ENCODE measurements at places on chromosomes 2 and 18. TPM values are rescaled to one million over a fixed set of nuclear protein-coding genes. Genes with fewer than 3 reads are reported as not detected.

CTAGE1 gene
- 0.30 TPM for total RNA-seq

CRYBA2 gene
- not detected for total RNA-seq

ALLC gene
- total RNA-seq, result not detected

CDK5R2 gene
- total RNA-seq, result 0.09 TPM

- H3K36me3 ChIP-seq, result no peaks in the 10 kb centered on the region
- H3K4me3 ChIP-seq, result no peak overlapping the region
- no peaks in the 10 kb centered on the region for H3K4me1 ChIP-seq
- peaks cover 9% of the 10 kb centered on the region for H3K27me3 ChIP-seq
- DNase-seq, result no peak
Measured at GRCh38 chr18:10705786-10706185, 180.0 kb downstream of the NAPG start.

DNA sequence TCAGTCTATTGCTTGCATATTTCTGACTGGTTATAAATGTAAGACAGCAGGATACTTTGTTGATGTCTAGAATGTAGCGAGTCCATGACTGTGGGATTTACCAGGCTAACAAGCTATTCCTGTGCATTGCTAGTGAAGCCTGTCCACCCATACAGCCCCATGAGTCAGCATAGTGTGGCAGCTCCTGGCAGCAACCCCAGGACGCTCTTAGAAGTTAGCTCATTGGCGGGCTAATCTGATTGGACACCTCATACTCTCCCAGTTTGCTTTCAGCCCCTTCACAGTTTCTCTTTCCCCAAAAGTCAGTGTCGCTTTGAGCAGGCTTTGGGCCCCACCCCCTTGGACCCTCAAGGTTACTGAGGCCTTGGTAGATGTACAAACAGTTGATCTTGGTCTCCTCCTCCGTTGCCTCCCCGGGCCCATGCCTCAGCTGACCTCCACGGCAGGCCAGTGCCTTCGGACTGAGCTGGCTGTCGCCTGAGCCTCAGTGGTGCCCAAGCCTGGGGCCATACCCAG is 48.0 kb downstream of the COA5 start:
- peak overlapping the region; percentile 16 for H3K4me3 ChIP-seq
- H3K4me1 ChIP-seq, result peaks cover 32% of the 10 kb centered on the region
- peaks cover 8% of the 10 kb centered on the region for H3K36me3 ChIP-seq
- DNase-seq, result peak; percentile 86
- peak overlapping the region; percentile 75 for H3K27ac ChIP-seq

RGPD3 gene
- 0.09 TPM for total RNA-seq

PCARE gene
- not detected for total RNA-seq

- H3K36me3 ChIP-seq, result no peaks in the 10 kb centered on the region
- no peak for DNase-seq
- no peak overlapping the region for H3K4me3 ChIP-seq
- peaks cover 18% of the 10 kb centered on the region for H3K27me3 ChIP-seq
- H3K27ac ChIP-seq, result no peak overlapping the region
Measured at GRCh38 chr2:109478906-109479493, 134.8 kb downstream of the SEPTIN10 start.

TRIM43 gene
- not detected for total RNA-seq

DNA sequence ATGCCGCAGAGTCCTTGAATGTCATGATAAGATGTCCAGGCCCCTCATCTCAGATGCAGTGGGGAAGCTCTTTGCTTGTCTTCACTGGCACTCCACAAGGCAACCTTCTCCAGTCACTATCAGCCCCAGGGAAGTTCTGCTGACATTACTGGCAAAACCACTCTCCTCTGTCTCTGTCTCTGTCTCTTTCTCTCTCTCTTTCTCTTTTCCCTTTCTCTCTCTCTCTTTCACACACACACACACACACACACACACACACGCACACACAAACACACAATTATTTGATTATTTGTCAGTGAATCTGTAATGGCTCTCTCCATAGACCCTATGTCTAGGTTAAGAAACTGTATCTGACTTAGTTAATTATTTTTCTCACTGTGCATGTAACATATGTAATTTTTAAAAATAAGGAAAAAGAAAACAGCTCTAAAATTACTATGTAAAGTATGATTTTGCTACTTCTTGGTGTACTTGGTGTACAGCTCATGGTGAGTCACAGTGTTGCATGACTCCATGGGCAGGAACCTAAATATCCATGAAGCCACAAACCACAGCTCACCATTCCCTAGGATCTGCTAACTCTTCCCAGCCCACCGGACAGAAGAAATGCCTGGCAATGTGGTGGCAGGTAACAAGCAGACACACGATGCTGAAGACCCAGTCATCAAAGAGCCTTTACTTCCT is 594.9 kb upstream of the ID2 start:
- no peaks in the 10 kb centered on the region for H3K36me3 ChIP-seq
- H3K4me1 ChIP-seq, result no peaks in the 10 kb centered on the region
- H3K27ac ChIP-seq, result peak overlapping the region; percentile 84
- no peaks in the 10 kb centered on the region for H3K27me3 ChIP-seq

SERPINB13 gene
- not detected for total RNA-seq

DNA sequence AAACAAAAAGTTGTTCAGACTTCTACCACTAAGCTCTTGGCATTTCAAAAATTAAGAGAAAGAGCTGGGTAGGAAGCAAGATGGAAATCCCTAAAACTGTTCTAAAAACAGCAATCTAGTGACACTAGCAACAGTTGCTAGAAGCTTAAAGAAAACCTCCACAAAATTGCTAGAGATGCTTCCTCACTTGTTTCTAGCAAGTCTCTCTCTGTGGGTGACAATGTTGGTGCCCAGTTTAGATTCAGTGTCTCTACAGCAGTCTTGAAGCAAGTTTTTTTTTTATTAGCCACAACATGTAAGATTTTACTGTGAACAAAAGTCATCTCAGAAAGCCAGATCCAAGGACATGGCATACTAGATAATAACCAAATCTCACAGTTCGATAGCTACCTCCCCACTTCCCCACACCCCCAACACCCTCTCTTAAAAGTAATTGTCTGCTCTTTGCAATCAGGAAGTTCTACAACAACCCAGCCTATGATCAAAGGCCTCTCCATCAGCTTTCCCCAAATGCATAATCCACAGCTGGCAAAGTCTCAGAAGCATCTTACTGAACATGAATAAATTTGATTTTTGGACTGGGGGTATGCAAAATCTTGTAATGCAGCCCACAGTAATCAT is 70.0 kb downstream of the ANKRD44 start:
- no peaks in the 10 kb centered on the region for H3K36me3 ChIP-seq
- no peak overlapping the region for H3K27ac ChIP-seq
- H3K4me1 ChIP-seq, result no peaks in the 10 kb centered on the region
- DNase-seq, result no peak

VIT gene
- total RNA-seq, result 7.9 TPM

DNA sequence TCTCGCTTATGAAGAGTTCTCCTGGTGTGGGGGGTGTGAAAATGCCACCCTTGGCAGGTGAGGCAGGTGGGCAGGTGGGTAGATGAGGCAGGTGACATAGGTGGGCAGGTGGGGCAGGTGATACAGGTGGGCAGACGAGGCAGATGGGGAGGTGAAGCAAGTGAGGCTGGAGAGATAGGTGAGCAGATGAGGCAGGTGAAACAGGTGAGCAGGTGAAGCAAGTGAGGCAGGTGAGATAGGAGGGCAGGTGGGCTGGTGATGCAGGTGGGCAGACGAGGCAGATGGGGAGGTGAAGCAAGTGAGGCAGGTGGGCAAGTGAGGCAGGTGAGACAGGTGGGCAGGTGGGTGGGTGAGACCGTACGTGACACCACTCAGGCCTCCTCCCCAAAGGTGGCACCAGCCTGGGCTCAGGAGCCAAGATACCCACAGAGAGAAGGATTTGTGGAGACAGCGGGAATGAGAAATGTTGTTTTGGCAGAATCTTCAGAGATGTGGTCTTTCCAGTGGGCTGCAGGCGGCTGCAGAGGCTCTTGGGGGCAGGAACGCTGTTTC is 232.3 kb upstream of the MYT1L start:
- no peak overlapping the region for H3K4me3 ChIP-seq
- DNase-seq, result no peak
- H3K27me3 ChIP-seq, result peaks cover 6% of the 10 kb centered on the region

GRCh38 chr2:38740851-38741731 is 10.1 kb downstream of the SRSF7 start:
- H3K4me3 ChIP-seq, result no peak overlapping the region
- peak; percentile 55 for DNase-seq
- H3K27me3 ChIP-seq, result no peaks in the 10 kb centered on the region
- peak overlapping the region; percentile 59 for H3K27ac ChIP-seq

GCG gene
- total RNA-seq, result not detected

- peaks cover 47% of the 10 kb centered on the region for H3K27me3 ChIP-seq
- peaks cover 11% of the 10 kb centered on the region for H3K4me1 ChIP-seq
- no peak for DNase-seq
- no peak overlapping the region for H3K4me3 ChIP-seq
- H3K27ac ChIP-seq, result no peak overlapping the region
Measured at GRCh38 chr18:63257453-63257852, 62.1 kb downstream of the BCL2 start.

- peaks cover 7% of the 10 kb centered on the region for H3K4me1 ChIP-seq
- H3K4me3 ChIP-seq, result no peak overlapping the region
- no peak overlapping the region for H3K27ac ChIP-seq
Measured at GRCh38 chr18:75179819-75180600, 28.9 kb downstream of the PTGR3 start.

CHRND gene
- total RNA-seq, result not detected

DNA sequence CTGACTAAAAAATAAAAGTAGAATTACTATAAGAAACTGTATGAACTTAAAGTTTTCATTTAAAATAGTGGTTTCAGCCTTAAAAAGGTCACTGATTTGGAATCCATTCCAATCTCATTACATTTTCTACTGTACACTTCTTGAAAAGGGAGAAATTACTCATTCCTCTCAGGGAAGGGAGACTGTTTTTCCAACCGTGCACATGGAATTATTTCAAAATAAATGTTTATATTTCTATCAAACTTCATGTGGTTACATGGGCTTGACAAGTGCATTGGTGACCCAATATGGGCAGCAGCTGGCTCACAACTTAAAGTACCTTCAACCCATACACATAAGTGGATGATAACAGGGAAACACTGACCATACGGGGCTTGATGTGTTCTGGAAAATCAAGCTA is 324.5 kb upstream of the THUMPD2 start:
- H3K36me3 ChIP-seq, result peaks cover 25% of the 10 kb centered on the region
- peak; percentile 76 for DNase-seq
- peak overlapping the region; percentile 92 for H3K27ac ChIP-seq
- H3K4me3 ChIP-seq, result peak overlapping the region; percentile 63

- H3K27ac ChIP-seq, result no peak overlapping the region
- no peak for DNase-seq
- H3K4me3 ChIP-seq, result no peak overlapping the region
- peaks cover 37% of the 10 kb centered on the region for H3K27me3 ChIP-seq
- peaks cover 11% of the 10 kb centered on the region for H3K4me1 ChIP-seq
Measured at GRCh38 chr2:217535957-217536708, 466.7 kb downstream of the TNS1 start.

- no peak overlapping the region for H3K27ac ChIP-seq
- H3K4me1 ChIP-seq, result no peaks in the 10 kb centered on the region
- no peak for DNase-seq
- H3K4me3 ChIP-seq, result no peak overlapping the region
- H3K27me3 ChIP-seq, result no peaks in the 10 kb centered on the region
Measured at GRCh38 chr2:239576784-239577685, 176.2 kb upstream of the HDAC4 start.

GRCh38 chr2:70141902-70142589 is 48.8 kb downstream of the C2orf42 start:
- H3K27ac ChIP-seq, result peak overlapping the region; percentile 95
- DNase-seq, result peak; percentile 12
- peaks cover 32% of the 10 kb centered on the region for H3K4me1 ChIP-seq
- peaks cover 4% of the 10 kb centered on the region for H3K36me3 ChIP-seq
- peak overlapping the region; percentile 84 for H3K4me3 ChIP-seq

RAB6C gene
- total RNA-seq, result not detected

DNA sequence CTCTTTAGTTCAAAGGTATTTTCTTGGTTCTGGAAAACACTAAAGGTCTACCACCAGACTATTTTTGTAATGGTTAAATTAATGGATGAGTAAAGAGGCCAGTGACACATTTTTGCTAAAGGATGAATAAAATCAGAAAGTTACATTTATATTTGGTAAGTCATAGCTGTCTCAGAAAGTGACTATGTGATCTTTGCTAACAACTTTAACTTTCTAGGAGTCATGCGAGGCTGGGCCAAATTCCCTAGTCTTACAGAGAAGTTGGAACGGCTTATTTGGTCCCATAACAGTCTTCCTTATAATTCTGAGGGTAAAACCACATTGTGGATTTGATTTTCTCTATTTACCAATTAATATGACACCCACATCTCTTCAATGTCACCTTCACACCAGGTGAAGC is 198.1 kb downstream of the PDE1A start:
- peak overlapping the region; percentile 92 for H3K27ac ChIP-seq
- DNase-seq, result peak; percentile 76
- peak overlapping the region; percentile 68 for H3K4me3 ChIP-seq
- H3K4me1 ChIP-seq, result peaks cover 67% of the 10 kb centered on the region
- no peaks in the 10 kb centered on the region for H3K27me3 ChIP-seq
